ENCODE measurements at places on chromosomes 3 and 15. TPM values are rescaled to one million over a fixed set of nuclear protein-coding genes. Genes with fewer than 3 reads are reported as not detected.

DNA sequence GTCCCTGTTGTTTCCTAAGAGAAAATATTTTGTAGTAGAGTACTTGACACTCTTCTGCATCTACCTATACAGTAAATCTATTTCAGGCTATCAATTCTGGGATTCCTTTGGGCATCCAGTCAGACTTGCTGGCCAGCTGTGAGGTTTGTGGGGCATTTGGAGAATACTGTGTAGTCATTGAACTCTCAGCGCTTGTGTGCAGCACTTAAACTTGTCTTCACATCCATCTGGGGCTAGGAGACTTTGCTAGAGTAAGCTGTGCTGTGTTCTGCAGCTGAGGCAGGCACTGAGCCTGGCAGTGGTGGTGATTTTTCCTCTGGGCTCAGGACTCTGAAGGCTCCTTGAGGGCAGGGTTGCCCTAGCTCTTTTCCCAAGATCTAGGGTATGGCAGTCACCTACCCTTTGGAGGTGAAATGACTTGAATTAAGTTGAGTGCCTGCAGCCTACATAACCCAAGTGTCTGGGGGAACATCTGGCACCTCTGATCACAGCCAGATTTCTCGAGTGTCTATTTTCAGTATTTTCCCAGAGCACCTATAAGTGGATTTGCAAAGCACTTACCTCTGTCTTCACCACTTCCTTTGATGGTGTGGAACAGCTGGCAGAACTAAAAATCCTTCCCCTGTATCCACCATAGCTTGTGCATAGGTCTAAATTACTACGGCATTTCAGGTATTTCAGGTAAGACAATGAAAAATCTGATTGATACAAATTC, 19.3 kb downstream of the CLSTN2 start:
- DNase-seq = no peak

- DNase-seq = no peak
These were observed 4.7 kb downstream of the NR1D2 start for GRCh38 chr3:23949784-23950183.

GRCh38 chr3:61810953-61811497, 249.7 kb downstream of the PTPRG start:
- no peak for DNase-seq

Gene IGSF11
- total RNA-seq = not detected

Gene HYAL3
- 5.3 TPM for total RNA-seq

Gene CHL1
- not detected for total RNA-seq

DNA sequence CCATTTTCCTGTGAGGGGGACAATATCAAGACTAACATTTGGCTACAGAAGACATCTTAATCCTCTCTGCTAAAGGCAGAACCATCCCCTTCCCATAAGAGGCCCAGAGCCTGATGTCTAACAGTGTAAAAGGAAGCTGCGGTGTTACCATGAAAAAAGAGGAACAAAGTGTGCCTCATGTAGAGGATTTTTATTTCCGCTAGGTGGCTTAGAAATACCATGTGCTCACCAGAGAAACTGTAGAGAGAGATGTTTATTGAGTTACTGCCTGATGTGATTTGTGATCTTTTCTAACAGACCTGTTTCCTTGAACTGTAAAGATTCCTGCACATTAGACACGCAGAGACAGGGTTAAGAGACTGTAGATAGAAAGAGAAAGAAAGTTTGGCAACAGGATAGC, 22.0 kb downstream of the OR5H15 start:
- DNase-seq = no peak

Gene THAP10
- 3.0 TPM for total RNA-seq

- no peak for DNase-seq
These were observed 12.7 kb downstream of the LYSMD4 start for GRCh38 chr15:99720533-99720932.

DNA sequence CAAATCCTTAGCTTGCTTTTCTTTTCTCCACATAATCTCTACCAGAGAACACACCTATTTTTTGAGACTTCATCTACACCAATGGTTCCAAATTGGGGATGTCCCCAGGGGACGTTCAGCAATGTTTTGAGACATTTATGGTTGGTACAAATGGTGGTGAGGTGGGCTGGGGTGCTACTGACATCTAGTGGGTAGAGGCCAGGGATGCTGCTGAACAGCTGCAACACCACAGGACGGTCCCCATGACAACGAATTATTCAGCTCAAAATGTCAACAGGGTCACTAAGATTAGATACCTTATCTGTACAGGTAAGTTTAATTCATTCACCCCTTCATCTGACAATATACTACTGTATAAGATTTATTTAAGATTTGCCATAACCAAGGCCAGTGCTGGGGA, 14.4 kb downstream of the GK5 start:
- no peak for DNase-seq
